Posterior vena cava (tissue), 2 donors: ENCODE measurements at places on chromosomes 2 and 18. TPM values are rescaled to one million over a fixed set of nuclear protein-coding genes. Genes with fewer than 3 reads are reported as not detected.

DNA sequence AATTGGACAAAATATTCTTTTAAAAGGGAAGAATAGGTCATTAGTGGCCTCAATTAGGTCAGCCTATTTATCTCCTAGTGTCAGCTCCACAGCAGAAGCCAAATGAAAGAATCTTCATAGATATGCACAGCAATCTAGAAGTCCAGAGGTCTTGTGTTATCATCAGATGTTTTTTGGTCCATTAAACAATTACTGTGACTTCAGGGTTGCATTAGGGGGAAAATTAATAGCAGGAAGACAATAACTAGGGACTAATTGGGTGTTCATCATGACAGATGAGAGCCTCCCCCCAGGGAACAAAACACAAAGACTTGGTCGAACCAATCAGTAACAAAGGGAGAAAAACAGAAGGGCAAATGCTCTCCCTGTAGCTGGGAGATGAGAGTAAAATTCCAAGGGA, 264.7 kb downstream of the PTH2R start:
- DNase-seq: no peak

Gene AMER3
- total RNA-seq: not detected

Gene STAT4
- 2.2 TPM for total RNA-seq

Gene SCN7A
- total RNA-seq: 3.8 TPM

GRCh38 chr2:42092084-42092996, 44.5 kb downstream of the PKDCC start:
- DNase-seq: no peak

GRCh38 chr2:233063976-233064411, 3.9 kb downstream of the INPP5D start:
- peak; percentile 73 for DNase-seq

GRCh38 chr2:110946902-110947301, 173.8 kb upstream of the BCL2L11 start:
- no peak for DNase-seq

DNA sequence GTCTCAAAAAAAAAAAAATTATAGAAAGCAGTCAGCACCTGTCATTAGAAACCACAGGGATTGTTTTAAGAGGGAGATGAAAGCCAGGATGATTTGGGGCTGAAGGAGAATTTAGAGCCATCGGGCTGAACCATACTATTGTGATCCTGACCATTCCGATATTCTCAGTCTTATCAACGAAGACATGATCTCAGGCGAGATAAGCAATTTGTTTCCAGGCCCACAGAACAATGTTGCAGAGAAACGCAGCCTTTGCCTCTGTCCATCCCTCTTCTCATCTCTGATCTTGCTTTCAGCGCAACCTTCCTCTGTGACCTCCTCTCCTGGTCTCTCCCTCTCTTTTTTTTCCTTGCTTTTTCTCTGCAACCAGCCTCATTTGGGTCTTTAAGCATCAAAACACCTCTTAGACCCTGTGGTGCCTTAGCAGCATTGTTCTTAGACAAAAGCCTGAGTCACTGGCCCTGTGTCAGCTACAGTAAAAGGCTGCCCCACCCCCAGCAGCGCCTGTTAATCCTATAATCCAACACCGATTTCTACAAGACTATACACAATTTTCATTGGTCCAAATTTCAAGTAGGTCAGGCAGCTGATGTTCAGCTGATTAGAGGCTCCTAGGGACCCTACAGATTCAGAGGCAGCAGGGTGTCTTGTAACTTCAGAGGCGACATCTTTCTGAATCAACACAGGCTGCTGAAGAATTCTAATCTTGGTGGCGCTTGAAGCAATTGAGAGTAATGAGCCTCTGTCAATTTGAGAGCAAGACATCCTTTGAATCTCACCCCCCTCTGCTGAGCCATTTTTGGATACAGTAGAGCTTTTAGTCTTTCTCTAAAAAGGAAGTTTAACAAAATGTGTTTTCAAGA, 206.0 kb downstream of the NCK2 start:
- no peak for DNase-seq

Gene CTAGE1
- total RNA-seq: not detected

DNA sequence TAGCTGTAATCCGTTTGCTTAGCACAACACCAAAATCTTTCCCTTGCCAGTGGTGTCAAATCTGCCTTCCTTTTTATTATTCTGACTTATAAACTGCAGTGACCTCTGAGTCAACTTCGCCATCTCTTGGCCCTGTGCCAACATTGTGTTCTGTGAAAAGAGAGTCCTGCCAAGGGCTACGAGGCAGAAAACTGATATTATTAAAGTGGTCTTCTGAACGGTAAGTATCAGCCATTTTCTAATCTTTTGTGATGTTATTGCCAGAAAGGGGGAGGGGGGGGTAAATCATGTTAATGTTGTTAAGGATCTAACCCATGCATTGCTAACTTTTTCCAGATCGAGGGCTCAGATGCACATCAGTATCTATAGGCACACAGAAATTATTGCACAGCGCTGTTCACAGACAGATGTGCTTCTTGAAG, 121.5 kb upstream of the LTBP1 start:
- DNase-seq: no peak

DNA sequence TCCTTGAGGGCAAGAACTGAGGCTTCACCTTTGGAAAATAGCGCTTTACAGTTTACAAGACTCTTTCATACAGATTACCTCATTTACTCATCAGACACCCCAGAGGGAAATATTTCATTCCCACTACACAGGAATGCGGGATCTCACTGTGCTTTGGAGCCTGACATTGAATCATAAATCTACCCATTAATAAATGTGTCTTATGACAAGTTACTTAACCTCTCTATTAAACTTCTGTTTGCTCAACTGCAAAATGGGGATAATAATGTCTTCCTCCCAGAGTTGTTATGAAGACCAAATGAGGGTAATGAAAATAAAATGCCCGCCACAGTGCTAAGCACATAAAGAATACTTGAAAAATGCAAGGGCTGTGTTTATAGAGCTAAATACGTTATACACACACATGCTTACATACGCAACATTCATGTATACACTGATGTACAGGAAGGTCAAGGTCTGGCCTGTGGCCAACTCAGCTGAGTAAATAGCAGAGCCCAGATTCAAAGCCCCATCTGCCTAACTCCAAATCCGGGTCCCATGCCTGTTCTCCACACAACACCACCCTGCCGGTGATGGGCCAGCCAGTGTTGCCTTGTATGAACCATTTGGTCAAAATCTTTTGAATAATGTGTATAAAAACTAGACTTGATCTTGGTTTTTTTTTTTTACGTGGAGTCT, 77.8 kb upstream of the STPG4 start:
- DNase-seq: no peak

DNA sequence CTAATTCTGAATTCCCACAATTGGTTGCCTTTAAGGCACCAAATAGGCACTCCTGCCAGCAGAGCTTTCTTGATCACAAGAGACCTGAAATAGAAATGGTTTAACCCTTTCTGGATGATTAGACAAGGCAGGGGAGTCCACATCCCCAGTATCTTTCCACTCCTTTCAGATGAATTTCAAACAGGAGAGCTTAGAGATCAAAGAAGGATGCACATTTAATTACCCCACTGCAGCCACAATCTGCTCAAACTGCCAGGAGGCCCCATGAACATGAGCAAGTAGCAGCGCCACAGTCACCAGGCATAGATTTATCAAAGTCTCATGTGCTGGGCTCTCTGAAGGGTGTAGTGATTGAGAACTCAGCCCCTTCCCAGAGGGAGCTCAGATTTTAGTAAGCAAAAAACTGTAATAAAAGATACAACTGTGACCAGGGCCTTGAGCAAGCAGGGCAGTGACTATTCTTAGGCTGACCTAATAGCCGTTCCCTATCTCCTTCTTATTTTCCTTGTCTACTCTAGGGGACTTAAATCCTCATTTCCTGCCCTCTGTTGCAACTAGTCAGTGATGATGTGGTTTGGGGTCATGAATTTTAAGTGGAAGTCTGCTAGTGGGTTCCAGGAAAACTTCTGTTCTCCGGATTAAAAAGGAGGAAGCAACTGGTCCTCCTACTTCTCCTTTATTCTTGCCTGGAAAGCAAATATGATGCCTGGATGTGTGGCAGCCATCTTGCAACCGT, 53.7 kb downstream of the SLC4A3 start:
- no peak for DNase-seq

GRCh38 chr2:195482010-195482409, 175.0 kb upstream of the SLC39A10 start:
- no peak for DNase-seq

- DNase-seq: peak; percentile 92
Observed at GRCh38 chr2:202375033-202375608, 1.0 kb upstream of the BMPR2 start.
